Effector CD8-positive, alpha-beta T cell (primary cell): ENCODE measurements at places on chromosomes 3 and 15.

DNA sequence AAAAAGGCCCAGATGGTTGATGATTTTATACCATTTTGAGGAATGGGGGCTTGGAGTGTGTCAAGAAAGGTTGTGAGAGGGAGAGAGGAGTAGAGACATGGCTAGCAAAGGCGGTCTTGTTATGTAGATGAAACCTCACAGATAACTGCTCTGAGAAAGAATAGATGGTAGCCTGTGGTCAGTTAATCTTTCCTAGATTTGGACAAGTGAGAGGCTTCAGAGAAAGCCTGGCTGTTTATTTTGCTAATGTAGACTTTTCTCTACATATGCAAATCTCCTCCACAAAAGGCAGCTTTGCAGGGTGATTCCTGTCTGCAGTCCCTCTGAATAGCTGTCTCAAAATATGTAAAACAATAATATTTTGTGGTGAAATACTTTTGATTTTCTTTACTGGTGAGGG is 177.3 kb downstream of the OTOL1 start:
- DNase-seq: no peak

- DNase-seq: no peak
These were observed 822.4 kb upstream of the CADM2 start for GRCh38 chr3:84136425-84136824.

GRCh38 chr3:125051715-125052581 is 3.8 kb downstream of the HEG1 start:
- peak; percentile 64 for DNase-seq

DNA sequence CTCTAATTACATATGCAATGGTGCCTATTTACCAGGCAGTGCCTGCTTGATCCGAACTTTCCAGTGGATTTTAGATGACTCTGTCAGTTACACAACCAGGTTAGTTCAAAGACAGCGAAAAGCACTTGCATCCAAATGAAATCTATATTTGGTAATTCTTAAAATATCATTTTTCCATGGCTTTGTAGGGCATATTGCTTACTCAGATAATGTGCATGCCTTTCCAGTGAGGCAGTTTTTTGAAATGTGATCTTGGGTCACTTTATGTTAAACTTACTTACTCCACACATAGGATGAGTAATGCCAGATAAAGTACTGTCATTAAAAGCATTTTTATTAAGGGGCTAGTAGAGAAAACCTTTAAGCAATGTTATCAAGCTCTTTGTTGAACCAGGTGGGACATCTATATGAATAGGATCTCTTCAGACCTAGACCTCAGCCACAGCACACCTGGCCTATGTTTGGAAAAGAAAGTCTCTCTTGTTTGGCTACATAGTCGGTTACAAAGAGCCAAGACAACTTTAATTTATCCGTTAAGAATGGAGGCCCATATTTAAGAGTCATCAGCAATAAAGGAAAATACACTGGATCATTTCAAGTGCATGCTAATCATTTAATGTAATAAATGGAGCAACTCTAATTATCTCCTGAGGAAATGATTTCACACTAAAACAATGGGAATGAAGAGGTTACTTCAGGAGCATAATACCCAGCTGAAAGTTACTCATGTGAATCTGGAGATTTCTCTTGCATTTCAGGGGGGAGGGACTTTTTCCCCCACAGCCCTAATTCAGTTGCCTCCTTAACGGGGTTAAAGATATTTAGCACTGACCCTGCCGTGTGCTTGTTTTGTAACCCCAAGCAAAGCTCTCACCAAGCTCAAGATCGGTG is 56.3 kb upstream of the TMCO5A start:
- DNase-seq: no peak

DNA sequence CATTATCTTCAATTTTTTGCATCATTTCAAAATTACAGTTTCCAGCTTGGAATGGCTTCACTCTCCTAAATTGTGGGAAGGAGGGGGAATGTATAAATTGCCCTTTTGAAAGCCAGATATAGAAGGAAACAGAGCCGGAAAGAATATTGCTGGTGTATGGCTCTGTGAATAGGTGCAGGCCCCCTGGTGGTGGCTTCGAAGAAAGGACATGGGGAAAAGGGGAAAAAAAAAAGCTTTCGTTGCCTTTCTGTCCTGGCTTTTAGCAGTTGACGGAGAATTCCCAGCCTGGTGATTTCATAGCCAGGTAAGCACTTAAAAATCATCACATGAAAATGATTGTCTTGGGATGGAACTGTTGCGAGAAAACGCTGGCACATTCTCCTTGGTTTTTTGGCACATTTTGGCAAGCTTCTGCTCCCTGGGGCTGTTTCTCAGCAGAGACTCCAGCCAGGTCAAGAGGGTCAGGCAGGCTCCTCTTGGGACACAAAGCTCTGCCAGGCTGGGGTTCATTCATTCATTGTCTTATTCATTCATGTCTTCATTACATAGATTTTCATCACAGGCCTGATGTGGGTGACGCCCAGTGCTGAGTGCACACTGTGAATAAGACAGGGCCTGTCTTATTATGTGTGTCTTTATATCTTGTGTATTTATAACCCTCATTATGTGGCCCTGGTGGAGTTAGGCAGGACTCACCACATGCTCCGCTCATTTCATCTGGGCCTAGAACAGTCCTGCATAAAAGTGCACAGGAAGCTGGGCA is 300.0 kb upstream of the TPM1 start:
- DNase-seq: no peak

DNA sequence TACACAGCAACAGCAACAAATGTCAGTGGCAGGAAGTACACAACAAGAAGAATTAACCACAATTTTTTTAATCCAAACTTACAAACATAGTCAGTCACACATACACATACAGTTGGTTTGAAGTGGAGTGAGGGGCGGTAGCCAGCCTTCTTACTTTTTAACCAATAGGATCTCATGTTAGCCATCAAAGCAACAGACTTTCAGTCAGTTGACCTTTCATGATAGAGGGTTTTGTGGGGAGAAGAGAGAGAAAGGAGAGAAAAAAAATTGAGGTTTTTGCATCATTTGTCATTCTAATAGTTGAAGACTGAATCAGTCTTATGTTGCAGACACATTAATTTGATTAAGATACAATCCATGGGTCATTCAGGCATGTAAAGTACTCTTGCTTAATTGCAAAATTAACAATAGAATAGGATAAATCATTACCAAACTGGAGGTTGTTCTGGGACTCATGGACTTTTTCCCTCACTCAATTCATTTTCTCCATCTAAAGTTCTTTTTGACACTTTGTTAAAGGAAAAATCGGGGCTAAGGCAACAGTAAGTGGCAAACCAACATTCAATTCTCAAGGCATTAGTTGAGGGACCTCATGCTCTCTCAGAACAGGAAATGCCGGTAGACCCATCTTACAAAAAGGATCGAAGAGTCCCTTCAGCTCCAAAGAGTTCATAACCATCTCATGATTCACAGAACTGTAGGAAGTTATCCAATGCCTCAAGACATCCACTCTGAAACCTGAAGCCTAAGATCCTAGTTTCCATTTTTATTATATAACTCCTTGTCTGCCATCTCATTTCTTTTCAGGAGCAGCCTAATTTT is 159.5 kb upstream of the LPP start:
- no peak for DNase-seq

GRCh38 chr15:26891448-26892181 is 24.8 kb downstream of the GABRA5 start:
- no peak for DNase-seq

DNA sequence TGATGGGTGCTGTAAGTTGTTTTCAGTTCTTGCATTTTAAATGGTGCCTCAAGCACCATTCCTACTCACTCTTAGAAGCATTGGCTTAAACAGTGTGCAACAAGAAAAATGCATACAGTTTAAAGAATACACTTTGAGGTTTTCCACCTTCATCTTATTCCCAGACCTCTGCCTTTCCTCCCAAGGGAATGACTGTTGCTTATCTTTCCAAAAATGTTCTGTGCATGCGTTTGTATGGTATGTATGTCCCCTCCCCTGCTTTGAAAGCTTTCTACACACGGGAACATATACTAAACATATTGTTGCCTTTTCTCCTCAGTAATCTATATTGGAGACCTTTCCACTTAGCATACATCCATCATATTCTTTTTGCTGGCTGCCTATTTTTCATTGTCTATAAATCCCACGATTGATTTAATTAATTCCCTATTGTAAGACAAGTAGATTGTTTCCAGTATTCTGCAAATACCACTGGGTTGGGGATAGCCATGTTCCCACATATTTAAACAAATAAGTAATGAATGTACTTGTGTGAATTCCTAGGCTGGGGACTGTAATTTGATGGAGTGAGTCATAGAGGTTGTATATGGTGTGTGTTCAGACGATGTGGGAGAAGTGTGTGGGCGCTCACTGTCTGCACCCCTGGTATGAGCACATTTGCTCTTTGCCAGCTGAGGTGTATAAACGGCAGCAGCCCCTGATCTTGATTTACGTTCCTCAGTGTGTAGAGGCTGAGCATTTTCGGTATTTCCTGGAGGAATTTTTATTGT is 5.8 kb downstream of the TRAK1 start:
- no peak for DNase-seq

GRCh38 chr3:71951842-71952241 is 166.9 kb upstream of the PROK2 start:
- no peak for DNase-seq

DNA sequence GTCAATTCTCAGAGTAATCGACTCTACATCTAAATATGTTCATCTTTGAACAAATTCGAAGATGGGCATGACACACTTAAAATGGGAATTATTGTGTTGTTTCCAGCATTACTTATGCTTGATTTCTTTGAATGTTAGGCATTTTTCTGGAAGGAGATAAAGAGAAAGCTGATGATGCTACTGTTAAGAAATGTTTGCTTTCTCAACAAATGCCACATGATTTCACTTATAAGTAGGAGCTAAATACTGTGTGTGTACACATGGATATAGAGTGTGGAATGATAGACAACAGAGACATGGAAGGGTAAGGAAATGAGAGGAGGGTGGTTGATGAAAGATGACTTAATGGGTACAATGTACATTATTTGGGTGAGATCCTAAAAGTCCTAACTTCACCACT is 400.9 kb downstream of the TBL1XR1 start:
- no peak for DNase-seq

DNA sequence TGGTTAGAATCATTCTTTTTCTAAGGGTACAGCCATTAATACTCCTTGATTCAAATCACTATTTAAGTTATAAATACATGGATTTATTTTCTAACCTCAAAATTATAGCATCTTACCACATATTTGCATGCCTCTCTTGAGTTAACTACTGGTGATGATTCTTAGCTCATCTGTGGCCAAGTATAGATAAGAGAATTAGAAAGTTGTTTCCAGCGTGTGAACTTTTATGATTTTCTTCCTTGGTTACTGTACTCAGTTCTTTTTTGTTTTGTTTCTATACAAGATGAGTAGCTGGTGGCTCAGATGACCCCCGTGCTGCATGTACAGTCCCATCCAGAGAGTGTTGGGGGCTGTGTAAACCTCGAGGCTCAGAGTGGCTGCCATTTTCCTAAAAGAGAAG is 124.6 kb downstream of the IGF1R start:
- DNase-seq: no peak

DNA sequence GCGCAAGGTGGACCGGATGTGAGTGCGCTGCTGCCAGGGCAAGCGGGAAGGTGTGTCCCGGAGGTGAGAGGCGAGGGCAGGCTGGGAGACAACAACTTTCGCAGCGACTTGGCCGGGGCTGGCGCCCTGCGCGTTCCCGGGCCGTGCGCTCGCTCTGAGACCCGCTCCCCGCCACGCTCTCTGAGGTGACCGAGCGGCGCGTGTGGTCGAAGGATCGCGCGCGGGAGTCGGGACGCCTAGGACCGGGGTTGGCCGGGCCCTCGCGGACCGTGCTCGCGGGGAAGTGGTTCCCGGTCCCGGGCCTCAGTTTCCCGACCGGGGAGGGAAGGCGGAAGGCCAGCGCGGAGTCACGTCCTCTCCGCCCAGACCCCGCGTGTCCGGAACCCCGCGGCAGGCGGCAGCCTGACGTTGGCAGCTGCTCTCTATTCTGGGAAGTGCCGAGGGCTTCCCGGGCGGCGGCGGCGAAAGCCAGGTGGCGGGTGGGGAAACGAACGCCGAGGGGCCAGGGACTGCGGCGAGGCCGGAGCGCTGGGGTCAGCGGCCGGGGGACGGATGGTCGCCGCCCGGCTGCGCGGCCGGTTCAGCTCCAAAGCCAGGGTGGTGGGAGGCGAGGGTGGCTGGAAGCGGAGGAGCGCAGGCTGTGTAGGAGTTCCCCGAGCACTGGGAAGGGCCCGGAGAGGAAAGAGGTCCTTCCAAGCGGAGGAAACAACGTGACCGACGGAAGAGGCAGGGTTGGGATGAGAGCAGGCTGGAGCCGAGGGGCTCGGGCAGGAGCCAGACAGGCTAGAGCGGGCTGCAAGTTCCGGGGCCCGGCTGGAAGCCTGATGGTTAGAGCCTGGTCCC is 1.0 kb upstream of the IGF2BP2 start:
- no peak for DNase-seq

DNA sequence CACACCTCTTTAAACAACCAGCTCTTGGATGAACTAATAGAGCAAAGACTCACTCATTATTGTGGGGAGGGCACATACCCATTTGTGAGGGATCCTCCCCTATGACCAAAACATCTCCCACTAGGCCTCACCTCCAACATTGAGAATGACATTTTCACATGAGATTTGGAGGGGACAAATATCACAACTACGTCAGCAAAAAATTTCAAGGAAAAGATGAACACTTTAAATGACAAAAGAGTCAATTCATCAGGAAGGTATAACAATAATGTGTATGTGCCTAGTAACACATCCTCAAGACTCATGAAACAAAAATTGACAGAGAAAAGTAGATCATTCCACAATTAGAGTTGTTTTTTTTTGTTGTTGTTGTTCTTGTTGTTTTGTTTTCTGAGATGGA is 38.4 kb upstream of the CHD2 start:
- DNase-seq: no peak
